ENCODE measurements at places on chromosomes 3 and 15. TPM values are rescaled to one million over a fixed set of nuclear protein-coding genes. Genes with fewer than 3 reads are reported as not detected.
A peak's percentile ranks its signal among the peaks of the same experiment; 100 is the strongest.

DNA sequence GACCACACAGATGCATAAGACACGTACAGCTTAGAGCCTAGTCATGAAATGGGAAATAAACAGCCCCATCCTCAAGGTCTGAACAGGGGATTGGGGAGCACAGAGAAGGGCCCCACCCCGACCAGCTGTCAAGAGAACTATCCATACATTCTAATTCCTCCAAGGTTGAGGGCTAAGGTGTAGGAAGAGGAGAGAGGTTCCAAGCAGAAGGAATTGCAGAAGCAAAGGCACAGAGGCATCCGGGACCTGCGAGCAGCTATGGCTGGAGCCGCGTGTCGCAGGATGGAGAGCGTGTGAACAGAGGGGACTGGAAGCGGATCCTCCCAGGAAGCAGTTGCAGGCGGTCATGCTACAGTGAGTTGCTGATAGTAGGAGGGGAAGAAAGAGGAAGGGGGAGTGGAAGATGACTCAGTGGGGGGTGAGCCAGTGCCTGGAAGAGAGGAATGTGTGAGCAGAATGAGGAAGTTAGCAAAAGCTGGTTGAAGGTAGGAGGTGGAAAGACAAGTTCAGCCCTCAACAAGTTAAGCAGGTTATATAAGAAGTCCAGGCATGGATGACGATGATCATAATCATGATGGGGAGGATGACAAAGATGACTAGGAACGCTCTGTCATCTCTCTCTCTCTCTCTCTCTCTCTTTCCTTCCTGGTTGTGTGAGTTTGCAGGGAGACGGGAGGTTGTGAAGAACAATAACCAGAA, 89.7 kb downstream of the LIPC start:
- peak; percentile 96 for DNase-seq

GRCh38 chr15:65653801-65654521, 32.2 kb downstream of the SLC24A1 start:
- DNase-seq = no peak

DNA sequence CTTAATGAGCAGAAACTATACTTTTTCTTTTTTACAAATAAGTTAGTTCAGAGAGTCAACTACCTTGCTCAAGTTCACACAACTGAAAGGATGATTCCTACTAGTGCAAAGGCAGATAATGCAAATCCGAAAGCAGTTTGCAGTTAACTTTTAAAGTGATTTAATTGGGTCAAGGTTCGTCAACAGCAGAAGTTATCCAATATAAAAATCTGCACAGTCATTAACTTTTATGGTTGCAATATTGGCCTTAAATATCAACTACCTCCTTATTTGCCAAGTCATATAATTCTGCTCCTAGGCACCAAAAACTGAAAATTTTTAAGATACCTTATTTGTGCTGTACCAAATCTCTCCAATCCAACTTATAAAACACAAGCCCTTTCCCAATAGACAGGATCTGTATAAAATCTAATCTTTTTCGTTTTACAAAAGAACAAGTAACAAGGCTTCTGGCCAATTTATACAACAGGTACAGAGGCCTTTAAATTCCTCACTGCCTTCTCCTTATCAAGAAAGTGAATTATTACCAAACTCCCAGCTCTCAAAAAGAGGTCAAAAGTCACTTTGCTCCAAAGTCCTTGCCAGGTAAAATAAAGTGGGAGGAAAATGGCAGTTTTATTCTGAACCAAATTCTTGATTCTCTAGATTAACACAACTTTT, 416.6 kb upstream of the NECTIN3 start:
- no peak for DNase-seq

The GALK2 gene
- total RNA-seq = 16.4 TPM

DNA sequence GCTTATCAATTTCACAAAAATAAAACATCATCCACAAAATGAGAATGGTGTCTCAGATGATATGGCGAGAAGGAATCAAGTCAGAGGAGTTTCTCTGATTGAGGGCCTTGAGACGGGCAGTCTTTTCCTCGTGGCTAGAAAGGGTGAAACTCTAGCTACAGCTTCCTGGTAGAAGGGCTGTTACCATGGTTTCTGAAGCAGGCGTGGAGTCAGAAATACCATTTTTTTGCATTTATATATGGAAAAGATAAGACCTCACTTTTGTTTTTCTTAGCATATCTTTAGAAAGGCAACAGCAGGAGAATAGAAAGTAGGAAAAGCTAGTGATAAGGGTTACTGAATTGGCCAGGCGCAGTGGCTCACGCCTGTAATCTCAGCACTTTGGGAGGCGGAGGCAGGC, 17.3 kb upstream of the SAMD7 start:
- no peak for DNase-seq

The LRRC31 gene
- total RNA-seq = not detected

DNA sequence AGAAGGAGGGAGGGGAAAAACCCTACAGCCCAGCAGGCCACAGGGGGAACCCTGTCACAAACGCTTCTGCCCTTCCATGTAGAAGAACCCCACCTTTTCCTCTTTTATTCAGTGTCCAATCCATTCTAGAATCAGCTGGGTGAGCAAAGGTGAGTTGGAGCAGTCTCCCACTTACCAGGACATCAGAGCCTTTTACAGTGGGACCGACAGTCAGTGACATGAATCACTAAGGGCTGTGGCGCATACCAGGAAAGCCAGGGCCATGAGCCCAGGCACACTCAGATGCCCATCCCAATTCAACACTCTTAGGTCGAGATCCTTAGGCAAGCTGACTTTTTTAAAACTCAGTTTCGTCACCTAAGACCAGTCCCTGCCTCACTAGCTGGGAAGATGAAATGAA, 146.1 kb downstream of the AQP9 start:
- DNase-seq = no peak
